SK-MEL-5 (cell line): ENCODE measurements at places on chromosomes 13 and 19. TPM values are rescaled to one million over a fixed set of nuclear protein-coding genes. Genes with fewer than 3 reads are reported as not detected.
A peak's percentile ranks its signal among the peaks of the same experiment; 100 is the strongest.

The ZNF626 gene
- total RNA-seq, result 1.5 and 2.8 TPM in 2 replicates

The WASF3 gene
- 17.2 and 17.4 TPM in 2 replicates for total RNA-seq

DNA sequence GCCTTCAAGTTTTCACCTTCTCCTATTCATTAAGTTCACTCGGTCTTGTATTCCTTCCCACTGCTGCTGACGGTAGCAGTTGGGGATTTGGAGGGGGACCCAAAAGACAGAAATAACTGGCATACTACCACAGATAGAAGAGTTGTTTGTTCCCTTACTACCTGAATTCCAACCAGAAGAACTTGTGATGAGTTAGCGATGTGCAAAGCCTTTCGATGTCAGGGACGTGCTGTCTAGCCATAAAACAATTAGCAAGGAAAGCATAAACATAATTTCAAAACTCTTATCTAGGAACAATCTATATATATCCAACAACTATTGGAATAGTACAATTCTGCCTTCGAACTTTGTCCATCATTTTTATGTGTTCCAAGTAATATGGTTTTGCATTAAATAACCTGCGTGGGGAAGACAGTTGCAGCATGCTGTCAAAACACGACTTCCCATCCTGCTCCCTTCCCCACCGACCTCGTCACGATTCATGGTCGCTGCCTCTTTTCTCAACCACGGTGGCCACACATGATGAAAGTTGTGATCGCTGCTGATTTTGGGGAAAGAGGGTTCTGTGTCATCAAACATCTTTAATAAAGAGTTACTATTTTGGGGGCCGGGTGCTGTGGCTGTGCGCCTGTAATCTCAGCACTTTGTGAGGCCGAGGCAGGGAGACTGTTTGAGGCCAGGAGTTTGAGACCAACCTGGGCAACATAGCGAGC lies 3.8 kb upstream of the SLC7A9 start:
- no peak for DNase-seq

DNA sequence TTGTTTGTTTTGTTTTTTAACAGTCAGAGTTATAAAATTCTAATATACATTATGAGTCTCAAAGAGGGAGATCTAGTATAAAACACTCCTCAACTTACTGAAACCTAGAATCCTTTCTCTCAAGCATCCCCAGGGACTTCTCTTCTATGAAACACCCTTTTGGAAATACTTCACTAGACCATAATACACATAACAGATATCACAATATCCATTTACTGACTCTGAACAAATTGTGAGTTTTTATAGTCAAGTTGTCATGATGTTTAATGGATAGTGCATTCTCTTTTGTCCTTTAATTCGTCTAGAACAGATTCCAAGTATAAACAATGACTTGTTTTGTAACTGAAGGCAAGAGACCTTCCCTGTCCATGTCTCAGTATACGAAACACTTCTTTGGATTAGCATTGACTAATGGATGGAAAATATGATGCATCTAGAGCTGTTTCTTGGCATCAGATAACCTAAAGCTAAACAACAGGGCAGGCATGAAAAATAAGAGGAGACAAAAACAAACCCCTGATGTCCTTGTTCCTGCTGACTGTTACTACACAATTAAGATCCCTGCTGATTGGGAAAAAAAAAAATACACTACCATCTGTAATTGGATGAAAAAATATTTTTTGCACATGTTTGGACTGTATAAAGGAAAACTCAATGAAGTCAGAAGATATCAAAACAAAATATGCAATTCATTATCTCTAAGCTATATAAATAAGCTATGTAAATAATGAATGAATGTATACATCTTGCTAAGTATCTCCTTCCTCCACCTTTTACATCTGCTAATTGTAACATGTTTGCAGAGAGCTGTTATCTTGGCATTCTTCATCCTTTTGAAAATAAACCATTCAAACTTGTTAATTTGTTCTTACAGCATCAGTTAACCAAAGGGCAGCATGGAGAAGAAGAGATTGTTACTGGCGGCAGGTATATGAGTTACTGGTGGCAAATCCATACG lies 214.2 kb downstream of the LACC1 start:
- DNase-seq, result peak; percentile 31

- DNase-seq, result no peak
Measured at GRCh38 chr13:42405665-42406390, 133.9 kb downstream of the AKAP11 start.

The MYO16 gene
- total RNA-seq, result 0.18 and 0.19 TPM in 2 replicates

- DNase-seq, result no peak
Measured at GRCh38 chr19:55681131-55682092, 6.4 kb downstream of the EPN1 start.

GRCh38 chr13:110989331-110989730 lies 74.5 kb upstream of the ANKRD10 start:
- no peak for DNase-seq

- no peak for DNase-seq
Measured at GRCh38 chr19:5155586-5156210, 184.9 kb downstream of the PTPRS start.

DNA sequence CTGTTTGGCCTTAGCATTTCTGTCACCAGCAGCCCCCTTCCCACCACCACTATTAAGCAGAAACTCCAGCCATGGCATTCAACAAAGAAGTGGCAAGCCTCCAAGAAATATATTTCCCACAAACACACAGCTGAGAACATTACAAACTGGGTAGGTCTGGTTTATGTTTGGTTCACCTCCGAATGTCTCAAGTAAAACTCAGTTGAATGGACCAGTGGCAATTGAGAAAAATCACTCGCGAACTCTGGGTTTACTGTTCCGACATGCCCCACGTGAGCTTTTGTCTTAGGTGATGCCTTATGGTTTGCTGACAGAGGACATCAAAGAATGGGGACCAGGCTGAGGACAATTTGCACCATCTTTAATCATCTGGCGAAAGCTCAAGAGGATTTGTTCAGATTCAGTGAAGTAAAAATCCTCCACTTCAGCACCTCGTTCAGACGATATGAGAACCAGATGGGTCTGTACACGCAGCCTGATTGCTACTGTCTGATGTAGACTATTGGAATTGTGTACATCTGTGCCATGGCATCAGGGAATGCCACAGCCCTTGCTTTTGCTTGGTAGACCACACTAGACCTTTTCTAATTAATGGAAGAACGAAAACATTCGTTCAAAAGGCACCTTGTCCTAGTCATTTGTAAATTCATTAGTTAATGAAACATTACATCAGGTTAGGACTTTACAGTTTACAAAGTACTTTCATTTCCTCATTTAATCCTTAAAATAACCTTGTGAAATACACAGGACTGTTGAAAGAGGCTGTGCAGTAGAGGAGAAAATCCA lies 59.4 kb downstream of the SLC10A2 start:
- no peak for DNase-seq

The MBD3L2 gene
- total RNA-seq, result not detected in 2 replicates

DNA sequence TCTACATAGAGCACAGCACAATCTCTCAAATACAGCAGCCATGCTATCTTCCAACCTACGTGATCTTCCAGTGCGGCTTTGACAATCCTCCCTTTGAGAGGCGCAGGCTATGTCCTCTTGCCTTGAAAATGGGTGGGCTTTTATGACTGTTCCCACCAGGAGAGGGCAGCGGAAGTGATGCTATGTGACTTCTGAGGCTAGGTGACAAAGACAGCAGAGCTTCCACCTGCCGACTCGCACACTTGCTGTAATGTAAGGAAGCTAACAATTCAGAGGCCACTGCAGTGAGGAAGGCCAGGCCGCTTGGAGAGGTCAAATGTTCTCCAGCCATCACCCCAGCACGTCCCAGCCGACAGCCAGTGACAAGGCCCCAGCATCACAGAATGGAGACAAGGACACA lies 65.8 kb downstream of the MRPL57 start:
- no peak for DNase-seq

The KIR2DL3 gene
- not detected in 2 replicates for total RNA-seq

- DNase-seq, result no peak
Measured at GRCh38 chr19:8461376-8461775, 16.6 kb downstream of the HNRNPM start.

The SHISA7 gene
- total RNA-seq, result not detected in 2 replicates

DNA sequence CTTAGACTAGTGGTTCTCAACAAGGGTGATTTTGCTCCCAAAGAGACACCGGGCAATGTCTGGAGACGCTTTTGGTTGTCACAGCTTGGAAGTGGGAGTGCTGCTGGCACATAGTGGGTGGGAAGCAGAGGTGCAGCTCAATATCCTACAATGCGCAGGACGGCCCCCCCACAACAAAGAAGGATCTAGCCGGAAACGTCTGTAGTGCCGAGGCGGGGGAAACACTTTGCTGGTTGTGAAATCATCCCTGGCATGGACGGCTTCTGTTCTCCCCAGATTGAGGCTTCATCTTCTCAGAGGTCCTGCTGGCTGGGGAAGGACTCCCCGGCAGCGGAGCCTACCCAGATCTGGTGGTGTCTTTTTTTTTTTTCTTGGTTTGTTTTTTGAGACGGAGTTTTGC lies 13.4 kb upstream of the SYT5 start:
- no peak for DNase-seq

DNA sequence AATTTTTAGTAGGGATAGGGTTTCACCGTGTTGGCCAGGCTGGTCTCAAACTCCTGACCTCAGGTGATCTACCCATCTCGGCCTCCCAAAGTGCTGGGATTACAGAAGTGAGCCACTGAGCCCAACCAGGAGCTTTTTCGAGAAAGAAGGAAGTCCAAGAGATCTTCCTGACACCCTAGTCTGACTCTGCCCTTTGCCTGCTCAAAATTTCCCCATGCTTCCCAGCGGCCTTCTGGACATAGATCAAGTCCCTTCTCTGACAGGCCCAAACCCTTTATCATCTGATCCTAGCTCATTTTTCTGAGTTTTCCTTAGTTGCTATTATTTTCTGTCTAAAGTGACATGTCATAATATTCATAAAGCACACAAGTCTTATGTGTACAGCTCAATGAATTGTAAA lies 1.5 kb upstream of the BAX start:
- no peak for DNase-seq

The LRRC63 gene
- 0.82 and 1.1 TPM in 2 replicates for total RNA-seq

GRCh38 chr13:51432576-51432975 lies 20.3 kb downstream of the INTS6 start:
- peak; percentile 39 for DNase-seq

The HSPB6 gene
- total RNA-seq, result not detected in 2 replicates

The KLK3 gene
- total RNA-seq, result not detected in 2 replicates

GRCh38 chr13:25887962-25888655 lies 163.7 kb downstream of the SHISA2 start:
- DNase-seq, result no peak

DNA sequence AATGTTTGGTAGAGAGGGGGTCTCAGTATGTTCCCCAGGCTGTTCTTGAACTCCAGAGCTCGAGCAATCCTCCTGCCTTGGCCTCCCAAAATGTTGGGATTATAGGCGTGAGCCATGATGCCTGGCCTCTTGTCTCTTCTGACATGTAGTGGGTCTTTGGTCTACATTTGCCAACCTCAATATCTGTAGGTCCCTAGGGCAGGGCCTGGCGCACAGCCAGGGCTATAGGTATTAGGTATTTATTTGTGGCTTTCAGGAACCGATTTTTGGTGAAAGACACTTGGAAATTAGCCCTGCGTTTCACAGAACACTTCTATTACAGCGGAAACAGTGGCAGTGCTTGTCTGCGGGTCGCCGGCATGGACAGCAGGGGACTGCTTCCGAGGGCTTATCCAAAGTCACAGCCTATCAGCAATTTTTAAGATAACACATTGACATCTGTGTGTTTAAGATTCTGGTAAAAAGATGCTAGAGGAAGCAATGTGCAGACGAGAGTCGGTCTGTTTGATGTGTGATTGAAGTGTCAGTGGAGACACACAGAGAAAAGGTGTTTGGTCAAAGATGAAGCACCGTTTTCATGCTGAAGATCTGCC lies 14.5 kb downstream of the ZNF536 start:
- DNase-seq, result no peak

DNA sequence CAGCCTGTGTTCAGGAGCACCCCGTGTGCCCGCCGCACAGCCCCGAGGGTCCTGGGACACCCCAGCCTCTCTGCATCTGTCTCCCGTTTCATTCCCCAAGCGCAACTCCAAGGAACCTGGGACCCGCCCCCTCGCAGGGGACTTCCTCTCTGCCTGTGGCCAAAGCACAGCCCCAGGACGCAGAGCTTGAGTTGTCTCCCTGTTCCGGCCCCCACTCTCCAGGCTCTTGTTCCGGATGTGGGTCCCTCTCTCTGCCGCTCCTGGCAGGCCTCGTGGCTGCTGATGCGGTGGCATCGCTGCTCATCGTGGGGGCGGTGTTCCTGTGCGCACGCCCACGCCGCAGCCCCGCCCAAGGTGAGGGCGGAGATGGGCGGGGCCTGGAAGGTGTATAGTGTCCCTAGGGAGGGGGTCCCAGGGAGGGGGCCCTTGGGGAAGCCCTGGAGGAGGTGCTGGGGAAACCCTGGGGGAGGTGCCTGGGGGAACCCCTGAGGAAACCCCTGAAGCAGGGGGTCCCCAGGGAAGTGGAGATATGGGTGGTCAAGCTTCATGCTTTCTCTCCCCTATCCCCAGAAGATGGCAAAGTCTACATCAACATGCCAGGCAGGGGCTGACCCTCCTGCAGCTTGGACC lies 1.3 kb downstream of the HCST start:
- DNase-seq, result peak; percentile 65

DNA sequence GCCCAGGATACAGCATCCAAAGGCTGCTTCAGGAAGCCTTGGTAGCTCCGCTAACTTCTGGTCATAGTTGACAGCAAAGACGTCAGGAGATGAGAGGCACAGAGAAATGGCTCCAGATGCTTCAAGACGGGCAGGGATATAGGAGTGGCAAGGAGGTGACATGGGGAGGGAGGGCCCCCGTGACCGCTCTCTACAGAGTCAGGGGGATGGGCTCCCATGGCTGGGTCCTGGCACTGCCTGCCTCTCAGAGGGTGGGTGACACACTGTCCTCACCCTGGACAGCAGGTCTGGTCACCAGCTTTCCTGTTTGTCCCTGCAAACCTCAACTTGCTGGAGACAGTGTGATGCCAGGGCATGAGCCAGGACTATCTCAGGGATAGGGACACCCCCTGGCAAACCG lies 10.3 kb upstream of the ZNF14 start:
- DNase-seq, result no peak
